Hair follicle dermal papilla cell (primary cell): ENCODE measurements at places on chromosomes 11 and 22. TPM values are rescaled to one million over a fixed set of nuclear protein-coding genes. Genes with fewer than 3 reads are reported as not detected.

Gene OR51B2
- not detected in 2 replicates for total RNA-seq

Gene FAM83F
- under 0.01 TPM in 2 replicates for total RNA-seq

Gene LRRC32
- total RNA-seq, result 46.4 and 51.4 TPM in 2 replicates

Gene MB
- not detected in 2 replicates for total RNA-seq

Gene TST
- total RNA-seq, result 23.4 and 24.0 TPM in 2 replicates

Gene ROBO4
- 1.1 and 1.3 TPM in 2 replicates for total RNA-seq

Gene GLYAT
- total RNA-seq, result not detected in 2 replicates

Gene UBASH3B
- 37.3 and 54.5 TPM in 2 replicates for total RNA-seq

Gene DDX6
- total RNA-seq, result 160 and 166 TPM in 2 replicates

Gene OR2AG2
- total RNA-seq, result 0.12 and 0.16 TPM in 2 replicates

Gene NPTXR
- 1.5 and 1.6 TPM in 2 replicates for total RNA-seq

Gene SCO2
- total RNA-seq, result 3.2 and 6.1 TPM in 2 replicates

Gene KIAA0930
- 93.7 and 109 TPM in 2 replicates for total RNA-seq

Gene SLC37A2
- total RNA-seq, result 0.49 and 0.81 TPM in 2 replicates

Gene MRPL49
- total RNA-seq, result 49.1 and 52.9 TPM in 2 replicates

Gene PGA5
- 0.16 and 0.61 TPM in 2 replicates for total RNA-seq

Gene VSIG10L2
- total RNA-seq, result under 0.01 and 0.36 TPM in 2 replicates

Gene JAML
- total RNA-seq, result not detected in 2 replicates

Gene C11orf87
- not detected in 2 replicates for total RNA-seq
